ENCODE measurements at places on chromosomes 7 and 10.

DNA sequence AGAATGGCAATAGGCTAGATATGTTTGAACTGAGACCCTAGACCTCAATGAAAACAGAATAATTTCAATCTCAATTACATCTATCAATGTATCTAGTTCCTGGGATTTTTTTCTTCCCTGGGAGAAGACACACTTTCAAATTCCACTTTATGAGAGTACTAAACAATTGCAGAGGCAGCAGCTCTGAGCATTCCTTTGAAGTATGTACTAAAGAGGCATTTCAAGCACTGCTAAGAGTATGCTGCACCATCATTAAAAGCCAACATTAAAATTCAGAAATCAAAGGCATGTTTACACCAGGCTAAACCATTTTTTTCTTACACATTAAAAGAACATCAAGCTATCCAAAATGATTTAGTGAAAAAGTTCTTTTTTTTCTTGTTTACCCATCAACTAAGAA lies 297.9 kb upstream of the CACNA2D1 start:
- DNase-seq = no peak

DNA sequence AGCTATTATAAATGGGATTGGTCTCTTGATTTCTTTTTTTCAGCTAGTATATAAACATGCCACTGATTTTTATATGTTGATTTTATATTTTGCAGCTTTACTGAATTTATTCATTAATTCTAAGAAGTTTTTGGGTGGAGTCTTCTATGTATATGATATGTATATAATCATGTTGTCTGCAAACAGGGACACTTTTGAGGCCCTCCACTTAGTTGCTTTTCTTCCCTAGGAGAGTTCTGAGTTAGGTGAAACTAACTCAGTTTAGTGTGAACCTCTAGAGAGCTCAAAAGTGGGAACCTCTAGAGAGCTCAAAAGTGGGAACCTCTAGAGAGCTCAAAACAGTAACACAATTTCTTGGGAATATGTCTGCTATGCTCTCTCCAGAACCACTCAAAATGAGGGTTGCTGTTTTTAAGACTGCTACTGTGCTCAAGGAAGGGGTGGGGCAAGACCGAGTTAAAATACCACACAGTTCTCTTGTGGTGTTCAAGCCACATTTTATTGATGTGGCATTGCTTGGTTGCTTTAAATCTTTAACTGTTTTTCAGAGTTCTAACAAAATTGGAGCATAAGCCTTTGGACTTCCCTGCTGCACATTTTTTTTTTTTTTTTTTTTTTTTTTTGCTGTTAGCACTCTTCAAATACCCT lies 13.2 kb downstream of the CCDC7 start:
- DNase-seq = peak; percentile 32

GRCh38 chr10:30436191-30436611 lies 2.2 kb downstream of the MAP3K8 start:
- DNase-seq = no peak

DNA sequence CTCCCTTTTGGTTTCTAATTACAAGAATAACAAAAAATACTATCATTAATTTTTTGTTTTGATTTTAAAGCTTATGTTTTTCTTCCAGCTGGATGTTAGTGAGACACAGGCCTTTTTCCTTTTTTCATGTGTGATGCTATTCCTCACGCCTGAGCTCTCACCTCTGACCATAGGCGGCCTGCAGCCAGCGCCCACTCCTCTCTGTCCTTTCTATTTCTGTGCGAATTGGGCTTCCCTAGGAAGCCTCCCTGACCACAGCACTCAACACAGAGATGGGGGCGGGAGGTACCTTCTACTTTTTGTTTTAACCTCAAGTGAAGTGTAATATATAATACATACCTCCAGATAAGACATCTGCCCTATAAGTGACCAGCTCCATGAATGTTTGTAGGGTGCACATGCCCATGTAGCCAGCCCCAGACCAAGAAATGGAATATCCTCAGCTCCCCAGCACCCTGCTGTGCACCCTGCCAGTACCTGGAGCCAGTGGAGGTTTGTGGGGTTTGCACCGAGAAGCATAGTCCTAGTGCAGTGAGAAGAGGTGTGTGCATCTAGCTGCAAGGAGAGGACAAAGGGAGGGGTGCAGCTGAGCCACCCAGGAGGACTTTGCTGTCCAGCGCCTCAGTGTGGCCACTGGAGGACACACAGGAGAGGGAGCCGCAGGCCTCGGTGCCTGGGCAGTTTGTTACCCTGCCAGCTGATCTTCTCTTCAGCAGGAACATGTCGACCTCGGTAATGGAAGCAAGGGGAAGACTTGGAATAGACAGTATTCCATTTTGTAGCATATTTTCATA lies 38.5 kb downstream of the BNIP3 start:
- no peak for DNase-seq

- no peak for DNase-seq
Measured at GRCh38 chr7:3380886-3381685, 80.0 kb downstream of the SDK1 start.

DNA sequence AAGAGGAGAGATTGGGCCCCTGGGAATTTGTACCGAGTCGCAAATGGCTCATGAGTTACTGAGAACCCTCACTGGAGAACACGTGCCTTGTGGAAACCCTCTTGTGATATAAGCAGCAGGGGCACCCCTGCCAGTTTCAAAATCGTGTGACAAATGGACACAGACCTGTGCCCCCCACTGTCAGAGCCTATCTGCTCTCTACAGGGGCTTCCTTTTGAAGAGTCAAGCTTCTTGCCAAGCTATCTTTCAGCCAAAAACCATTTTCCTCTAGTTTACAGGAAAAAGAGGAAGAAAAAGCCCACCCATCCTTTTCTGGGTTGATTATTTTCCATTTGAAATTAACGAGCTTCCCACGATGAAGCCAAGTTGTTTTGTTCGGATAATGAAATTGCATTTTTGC lies 64.1 kb upstream of the MPP7 start:
- no peak for DNase-seq

DNA sequence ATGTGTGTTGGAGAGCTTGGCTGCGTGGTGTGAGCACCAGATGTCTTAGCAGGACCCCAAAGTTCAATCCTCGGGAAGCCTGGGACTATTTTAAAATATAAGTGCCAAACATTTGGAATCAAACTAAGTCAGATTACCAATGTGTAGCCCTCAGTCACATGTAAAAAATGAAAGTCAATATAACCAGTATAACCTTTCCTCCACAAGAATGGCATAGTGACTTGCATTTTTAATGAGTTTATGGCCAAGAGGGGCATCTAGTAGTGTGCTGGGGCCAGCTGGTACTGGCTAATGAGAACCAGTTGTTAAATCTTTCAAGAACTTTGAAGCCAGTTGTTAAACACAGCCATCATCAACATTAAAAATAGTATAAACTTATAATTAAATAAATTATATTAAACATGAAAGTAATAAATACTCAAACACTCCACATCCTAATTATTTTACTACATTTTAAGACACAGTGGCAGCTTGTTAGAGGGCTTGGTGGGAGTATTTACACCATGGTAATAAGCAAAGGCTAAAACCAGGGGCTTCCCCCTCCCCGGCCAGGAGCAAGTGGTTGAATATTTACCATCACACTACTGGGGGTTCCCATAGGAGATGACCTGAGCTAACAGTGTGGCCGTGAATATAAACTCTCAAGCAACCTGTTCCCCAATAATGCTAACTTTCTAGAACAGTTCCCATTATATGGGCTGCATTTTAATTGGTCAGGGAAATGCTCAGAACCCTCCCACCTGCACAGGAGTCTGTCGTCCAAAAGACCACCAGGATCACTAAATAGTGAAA lies 7.9 kb upstream of the FAM170B start:
- no peak for DNase-seq

- no peak for DNase-seq
Measured at GRCh38 chr7:100153708-100154535, 4.6 kb downstream of the TRAPPC14 start.
